Stimulated activated CD8-positive, alpha-beta memory T cell treated with anti-CD3 and anti-CD28 coated beads, Interleukin-4, amount 100 ng/mL, for 1 hour (primary cell): ENCODE measurements at places on chromosomes 1 and 21.

GRCh38 chr1:154014154-154014907 lies 23.8 kb downstream of the RPS27 start:
- DNase-seq, result no peak

DNA sequence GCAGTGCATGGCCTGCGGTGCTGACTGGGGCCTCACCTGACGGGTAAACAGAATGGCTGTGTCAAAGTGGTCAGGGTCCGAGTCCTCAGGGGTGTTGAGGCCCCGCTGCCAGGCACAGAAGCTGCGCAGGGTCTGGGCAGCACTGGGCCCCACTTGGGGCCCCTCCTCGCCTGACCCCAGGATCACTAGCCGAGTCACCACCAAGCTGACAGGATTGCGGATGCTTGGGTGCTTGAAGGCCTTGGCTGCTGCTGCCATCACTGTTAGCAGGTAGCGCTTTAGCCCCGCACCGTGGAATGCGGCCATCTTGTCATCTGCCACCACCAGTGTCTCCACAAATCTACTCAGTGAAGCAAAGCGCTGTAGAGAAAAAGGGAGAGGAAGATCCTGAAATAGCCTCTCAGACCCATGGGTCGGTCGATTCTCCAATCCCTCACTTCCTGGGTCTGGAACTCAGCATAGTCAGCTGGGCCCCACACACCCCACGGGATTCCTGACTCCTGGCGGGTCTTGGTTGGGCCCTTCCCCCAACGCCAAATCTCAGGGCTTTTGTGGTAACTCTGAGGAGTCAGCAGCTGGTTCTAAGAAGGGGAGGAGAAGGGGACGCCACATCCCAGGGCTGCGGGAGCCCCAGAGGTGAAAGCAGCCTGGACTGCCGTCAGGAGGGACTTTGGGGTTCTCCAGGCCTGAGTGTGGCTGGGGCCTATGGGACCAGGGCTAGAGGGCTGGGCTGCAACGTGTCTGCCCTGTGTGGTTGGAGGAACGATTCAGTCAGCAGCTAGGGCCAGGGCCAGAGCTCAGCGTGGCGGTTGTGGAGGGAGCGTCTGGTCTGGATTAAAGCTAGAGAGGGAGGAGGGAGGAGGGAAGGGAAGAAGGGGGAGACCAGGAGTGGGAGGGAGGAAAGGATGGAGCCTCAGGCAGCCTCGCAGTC lies 2.1 kb downstream of the ADAMTS4 start:
- no peak for DNase-seq

DNA sequence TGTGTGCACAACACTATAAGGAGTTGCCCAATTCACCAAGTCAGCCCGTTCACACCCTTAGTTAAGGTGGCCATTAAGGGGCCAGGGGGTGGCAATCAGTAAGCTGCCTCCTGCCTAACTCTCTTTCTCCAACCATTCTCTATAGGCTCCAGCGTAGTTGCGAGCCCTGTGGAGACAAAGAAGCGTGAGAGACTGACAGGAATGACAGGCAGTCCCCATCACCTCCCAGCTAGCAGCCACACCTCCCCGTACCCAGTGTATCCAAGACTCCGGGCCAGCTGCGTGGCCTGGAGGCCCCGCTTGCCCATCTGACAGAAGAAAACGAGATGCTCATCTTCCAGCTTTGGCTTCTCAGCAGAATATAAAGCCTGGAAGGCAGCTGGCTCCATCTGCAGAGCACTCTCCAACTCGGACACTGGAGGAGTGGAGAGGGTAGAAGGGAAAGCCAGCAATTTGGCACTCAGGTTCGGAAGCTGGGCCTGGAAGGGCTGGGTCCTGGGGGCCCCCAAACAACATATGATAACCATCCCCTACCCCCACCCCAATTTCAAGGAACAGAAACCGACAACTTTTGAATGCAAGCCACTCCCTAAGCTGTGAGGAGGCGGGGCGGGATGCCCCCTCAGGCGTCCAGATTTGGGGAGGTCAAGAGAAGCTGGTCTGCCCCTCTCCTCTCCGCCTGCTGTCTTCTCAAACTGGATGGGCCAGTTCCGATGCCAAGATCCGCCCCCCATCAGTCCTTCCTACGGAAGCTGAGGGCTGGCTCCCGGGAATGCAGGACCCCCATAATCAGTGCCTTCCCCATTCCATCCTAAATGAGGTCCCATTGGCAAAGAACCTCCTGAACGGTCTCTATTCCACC lies 872 bp downstream of the TSTD1 start:
- DNase-seq, result no peak

- peak; percentile 6 for DNase-seq
These were observed 582 bp downstream of the ORC1 start for GRCh38 chr1:52403566-52404115.

GRCh38 chr1:111148376-111148881 lies 8.4 kb downstream of the CEPT1 start:
- no peak for DNase-seq
